ENCODE measurements at places on chromosomes 7 and 10. TPM values are rescaled to one million over a fixed set of nuclear protein-coding genes. Genes with fewer than 3 reads are reported as not detected.
A peak's percentile ranks its signal among the peaks of the same experiment; 100 is the strongest.

DNA sequence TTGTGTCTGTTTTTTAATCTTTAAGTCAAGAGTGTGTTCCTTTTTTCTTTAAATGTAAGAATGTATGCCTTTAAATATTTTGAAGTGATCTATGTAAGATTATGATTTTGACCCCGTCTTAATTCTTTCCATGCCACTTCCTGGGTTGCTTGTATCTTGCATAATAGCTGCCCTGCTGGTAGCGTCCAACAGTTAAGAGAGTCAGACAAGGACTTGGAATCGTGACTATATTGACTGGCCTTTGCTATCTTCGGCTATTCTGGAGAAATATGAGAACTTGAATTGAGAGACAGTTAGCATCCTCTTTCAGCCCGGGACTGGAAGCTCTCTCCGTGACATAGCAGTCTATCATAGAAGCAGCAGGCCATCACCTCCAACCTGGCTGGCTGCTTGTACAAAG, 13.0 kb downstream of the NRP1 start:
- DNase-seq: no peak

GRCh38 chr7:85055196-85055595, 131.7 kb downstream of the SEMA3D start:
- DNase-seq: no peak

DNA sequence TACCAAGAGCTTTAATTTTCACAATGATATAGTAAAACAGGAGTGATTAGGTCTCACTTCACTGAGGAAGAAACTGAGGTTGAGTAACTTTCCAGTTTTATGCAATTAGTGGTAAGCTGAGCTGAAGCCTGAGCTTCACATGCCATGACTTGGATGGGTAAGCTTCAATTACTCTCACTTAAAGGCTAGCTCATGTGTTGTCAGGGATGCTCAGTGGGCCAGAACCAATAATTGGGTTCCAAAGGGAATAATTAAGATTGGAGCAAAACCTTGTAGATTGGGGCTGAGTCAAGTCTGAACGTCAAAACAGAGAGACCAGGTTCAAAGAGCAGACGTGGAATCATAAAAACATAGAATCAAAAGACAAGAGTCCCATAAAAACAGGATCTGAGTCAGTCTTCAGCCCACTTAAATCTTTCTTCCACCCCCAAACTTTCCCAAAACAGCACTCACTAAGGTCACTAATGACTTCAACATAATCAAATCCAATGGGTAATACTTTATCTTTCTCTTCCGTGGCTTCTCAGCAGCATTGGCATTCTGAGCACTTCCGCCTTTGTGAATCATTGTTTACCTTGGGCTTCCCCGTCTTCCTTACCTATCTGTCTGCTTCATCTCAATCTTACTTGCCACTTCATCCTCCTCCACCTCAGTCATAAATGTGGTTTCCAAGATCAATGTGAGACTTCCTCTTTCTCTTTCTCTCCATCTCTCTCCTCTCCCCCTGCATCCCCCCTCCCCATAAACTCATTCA, 23.0 kb upstream of the EGFR start:
- no peak for DNase-seq

DNA sequence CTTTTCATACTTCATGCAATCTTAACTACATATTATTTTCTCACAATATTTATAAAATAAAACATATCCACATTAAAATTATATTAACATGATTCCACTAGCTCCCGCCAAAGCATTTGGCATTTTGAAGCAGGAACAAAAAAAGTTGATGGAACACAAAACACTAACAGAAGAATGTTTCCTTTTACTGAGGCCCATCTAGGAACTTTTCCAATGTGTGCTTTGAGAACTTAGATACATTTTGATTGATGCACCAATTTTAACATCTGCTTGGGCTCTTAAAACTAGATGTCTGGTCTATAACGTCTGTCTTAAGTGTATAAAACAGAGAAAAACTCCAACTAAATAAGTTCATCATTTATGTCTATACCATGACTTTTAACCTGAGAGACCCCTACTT, 1214.8 kb downstream of the SORCS1 start:
- DNase-seq: no peak

- peak; percentile 74 for DNase-seq
Measured at GRCh38 chr10:27558612-27559020, 54.5 kb downstream of the RAB18 start.

GRCh38 chr7:95199779-95200558, 124.4 kb downstream of the PON1 start:
- DNase-seq: no peak

DNA sequence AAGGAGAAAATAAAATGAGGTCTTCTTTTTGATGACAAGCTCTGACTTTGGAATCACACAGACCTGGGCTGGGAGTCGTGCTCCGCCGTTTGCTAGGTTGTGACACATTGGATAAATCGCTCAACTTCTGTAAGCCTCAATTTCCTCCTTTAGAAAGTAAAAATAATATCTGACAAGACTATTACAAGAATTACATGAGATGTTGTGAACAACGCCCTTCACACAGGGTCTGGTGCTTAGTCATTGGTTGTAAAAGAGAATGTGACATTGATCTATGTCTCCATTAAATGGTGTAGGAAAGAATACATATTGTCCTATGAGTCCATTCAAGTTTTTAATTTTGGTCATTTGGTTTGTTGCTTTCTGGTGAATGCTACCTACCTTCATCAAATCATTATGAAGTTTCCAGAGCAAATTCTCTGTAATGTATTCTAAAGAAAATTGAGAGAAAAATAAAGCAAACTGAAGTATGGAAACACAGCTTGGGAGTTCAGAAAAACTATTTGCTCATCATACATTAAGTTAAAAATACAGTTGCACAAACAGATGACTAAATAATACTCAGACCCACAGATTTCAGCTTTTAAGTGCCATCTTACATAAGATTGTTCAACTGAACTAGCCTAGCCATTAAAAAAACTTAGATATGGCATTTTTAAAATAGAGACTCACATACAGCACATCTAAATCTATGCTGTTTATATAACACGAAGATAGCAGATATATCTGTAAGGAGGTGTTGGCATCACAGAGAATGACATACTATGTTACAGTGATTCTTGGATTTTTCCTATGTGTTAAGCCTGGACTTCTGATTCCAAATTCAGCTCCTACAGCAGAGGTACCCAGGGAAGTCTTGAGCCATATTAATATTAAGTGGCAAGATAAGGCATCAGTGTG, 12.3 kb upstream of the ADRB1 start:
- DNase-seq: no peak

DNA sequence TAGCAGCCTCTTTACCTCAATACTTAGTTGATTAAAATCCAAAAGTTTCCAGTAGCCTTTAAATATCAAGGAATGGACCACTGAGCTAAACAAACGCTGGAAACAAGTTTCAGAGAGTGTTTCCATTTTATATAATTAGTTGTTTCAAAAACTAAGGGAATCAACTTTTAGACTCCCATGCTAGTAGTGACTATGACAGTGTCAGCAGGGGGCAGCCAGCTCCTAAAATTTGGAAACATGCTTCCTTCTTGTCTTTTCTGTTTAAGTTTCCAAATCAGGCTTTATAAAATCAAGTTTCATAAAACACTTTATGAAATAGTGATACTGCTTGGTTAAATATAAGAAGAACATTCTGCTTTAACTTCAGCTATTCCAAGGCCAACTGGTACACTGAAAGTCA, 138.2 kb upstream of the TMEM229A start:
- no peak for DNase-seq

DNA sequence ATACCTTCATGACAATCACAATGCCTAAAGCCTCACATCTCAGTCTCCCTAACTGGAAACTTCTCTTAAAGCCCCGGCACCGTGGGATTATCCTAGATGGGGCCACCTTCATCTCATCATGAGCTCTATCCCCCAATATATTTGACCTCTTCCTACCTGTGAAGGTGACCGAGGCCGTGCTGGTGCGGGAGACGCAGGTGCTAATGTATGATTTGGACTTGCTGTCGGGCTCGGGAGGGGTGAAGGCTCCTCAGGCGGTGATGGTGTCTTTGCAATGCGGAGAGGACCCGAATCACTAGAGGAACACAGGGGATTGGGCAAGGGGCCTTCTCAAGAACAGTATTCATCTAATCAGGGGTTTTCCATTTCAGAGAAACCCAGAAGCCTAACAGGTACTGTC, 168.4 kb downstream of the AMPH start:
- DNase-seq: no peak

- no peak for DNase-seq
Measured at GRCh38 chr7:34569975-34570699, 87.9 kb upstream of the NPSR1 start.

DNA sequence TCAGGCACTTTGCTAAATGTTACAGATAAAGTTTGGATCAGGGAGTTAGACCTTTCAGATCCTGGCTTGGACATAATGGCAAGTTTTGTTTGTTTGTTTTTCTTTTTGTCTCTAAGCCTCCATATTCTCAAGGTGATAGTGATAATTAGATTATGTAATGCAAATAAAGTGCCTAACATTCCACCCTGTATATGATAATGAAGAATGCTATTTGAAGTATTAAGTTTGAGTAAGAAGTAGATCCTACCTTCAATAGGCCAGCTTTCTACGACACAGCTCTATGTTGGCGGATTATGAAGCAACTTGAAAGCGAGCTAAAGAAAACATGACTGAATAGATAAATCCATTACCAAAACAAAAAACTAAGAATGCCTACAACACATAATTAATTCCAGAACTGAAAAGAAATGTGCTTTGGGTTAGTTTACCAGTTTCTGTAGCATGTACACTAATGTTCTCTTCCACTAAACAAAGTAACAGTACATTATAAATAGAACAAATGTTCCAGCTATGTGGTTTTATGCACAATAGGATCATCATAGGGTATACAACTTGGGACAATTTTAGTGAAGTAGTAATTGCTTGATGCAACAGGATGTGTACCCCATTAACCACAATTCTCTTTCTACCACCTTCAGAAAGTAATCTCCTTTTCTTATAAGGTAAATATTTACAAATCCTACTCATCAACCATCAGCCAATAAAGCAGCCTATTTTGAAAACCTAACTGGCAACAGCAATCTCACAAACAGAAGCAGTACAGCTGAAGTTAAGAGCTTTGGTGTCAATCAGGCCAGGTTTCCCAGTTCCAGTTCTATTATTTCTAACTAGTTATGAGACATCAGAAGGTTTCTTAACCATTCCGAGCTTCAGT, 1.5 kb downstream of the SEM1 start:
- no peak for DNase-seq

GRCh38 chr10:21508706-21509331, 16.7 kb downstream of the SKIDA1 start:
- no peak for DNase-seq

DNA sequence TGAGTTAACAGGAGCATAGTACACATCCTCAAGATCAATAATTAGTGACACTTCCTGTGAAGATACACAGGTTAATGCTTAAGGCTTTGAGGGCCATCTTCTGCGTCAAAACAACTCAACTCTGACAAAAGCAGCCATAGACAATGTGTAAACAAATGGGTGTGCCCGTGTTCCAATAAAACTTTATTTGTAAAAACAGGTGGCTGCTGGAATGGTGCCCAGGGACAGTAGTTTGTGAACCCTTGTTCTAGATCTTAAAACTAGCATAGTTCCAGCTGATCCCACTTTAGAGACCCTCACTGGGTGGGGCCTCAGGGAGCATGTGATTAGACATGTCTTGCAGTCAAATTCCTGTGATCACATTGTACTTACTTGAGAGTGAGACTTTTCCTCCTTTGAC, 7.8 kb downstream of the OR2A14 start:
- DNase-seq: no peak

DNA sequence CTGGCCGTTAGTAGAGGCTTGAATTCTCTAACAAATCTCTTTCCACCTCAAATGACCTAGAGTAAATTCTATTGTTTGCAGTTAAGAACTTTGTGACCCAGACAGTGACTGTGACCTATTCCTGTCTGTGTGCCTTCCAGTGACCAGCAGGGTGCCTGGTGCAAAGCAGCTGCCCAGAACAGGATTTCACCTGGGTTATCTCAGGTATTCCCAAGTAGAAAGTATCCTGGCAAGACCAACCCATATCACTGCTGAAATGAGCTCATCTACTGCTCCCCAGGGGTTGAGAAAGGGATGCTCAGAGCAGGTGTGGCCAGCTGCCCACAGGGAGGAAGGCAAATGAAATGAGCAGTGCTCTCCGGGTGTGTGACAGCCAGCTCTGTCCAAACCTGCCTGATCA, 2.1 kb upstream of the MSMB start:
- DNase-seq: no peak

DNA sequence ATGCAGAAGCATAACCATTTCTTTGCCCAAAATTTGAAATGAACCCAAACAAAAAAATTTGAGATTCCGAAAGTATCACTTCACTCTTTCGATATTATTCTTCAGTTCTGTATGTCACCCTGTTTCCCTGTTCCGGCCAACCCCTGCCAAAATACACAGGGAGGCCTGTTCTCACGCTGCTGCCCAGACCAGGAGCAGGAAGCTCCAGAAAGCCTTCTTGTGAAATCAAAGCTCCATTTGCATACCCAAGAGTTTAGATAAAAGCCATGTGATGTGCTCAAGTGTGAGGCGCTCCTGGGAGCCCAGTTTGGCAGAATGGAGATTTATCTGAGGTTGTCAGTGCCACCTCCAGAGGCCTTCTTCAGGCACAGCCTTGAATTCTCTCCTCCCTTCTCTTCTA, 236.2 kb downstream of the FGFR2 start:
- DNase-seq: no peak

- no peak for DNase-seq
Measured at GRCh38 chr7:106717254-106717954, 56.4 kb upstream of the CCDC71L start.

DNA sequence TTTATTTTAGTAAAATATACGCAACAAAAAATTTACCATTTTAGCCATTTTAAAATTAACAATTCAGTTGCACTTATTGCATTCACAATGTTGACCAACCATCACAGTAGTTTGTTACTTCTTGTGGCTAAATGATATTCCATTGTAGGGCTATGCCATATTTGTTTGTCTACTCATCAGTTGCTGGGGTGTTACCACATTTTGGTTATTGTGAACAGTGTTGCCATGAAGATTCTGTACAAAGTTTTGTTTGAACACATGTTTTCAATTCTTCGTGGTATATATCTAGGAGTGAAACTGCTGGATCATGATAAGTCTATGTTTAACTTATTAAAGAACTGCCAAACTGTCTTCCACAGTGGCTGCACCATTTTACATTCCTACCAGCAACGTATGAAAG, 46.3 kb upstream of the ZNF365 start:
- no peak for DNase-seq

- no peak for DNase-seq
Measured at GRCh38 chr7:35630024-35630972, 64.6 kb downstream of the HERPUD2 start.

GRCh38 chr7:70520611-70521010, 611.3 kb upstream of the GALNT17 start:
- no peak for DNase-seq

- DNase-seq: no peak
Measured at GRCh38 chr7:65459438-65459837, 85.8 kb downstream of the ZNF92 start.

The ASZ1 gene
- not detected for total RNA-seq

The PBLD gene
- total RNA-seq: 15.3 TPM

The ZNF488 gene
- total RNA-seq: 5.6 TPM

The LRRC18 gene
- not detected for total RNA-seq

The KNDC1 gene
- total RNA-seq: 3.2 TPM

The NPSR1 gene
- total RNA-seq: not detected

The RBP3 gene
- total RNA-seq: not detected

The GRID2IP gene
- 0.65 TPM for total RNA-seq

The SFTPA1 gene
- total RNA-seq: not detected

The TSPAN12 gene
- 4.1 TPM for total RNA-seq

The MYO1G gene
- total RNA-seq: 0.36 TPM

Data from Caco-2 (cell line).